ENCODE measurements at places on chromosomes 16 and 17.

DNA sequence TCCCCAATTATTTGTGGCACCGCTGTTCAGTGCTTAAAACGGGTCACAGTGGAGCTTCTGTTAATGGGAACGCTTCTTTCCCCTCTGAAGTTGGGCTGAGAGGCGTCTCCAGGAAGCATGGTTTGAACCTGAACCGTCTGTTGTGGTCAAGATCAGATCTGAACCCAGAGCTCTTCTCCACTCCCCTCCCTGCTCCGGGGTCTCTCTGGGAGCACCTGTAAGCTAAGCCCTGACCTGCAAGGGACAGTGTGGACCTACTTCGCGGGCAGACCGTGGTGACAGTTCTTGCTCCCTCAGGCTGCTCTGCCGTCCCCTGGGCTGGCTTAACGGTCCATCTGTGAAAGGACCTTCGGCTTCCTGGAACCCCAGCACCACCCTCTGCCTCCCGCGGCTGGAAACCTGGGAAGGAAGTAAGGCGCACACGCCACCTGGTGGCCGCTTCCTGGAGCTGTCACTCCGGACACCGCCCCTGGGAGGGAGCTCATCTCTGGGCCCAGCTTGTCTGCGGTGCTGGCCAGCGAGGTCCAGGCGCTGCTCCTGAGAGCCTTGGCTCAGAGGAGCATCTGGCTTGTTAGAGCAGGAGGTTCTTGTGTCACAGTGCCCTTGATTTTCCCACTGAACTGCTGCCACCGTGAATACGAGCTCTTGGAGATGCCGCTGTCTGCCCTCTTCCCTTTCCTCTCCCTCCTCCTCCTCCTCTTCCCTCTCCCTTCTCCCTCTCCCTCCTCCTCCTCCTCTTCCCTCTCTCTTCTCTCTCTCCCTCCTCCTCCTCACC, 518.5 kb upstream of the EEF2KMT start:
- peak; percentile 32 for DNase-seq

DNA sequence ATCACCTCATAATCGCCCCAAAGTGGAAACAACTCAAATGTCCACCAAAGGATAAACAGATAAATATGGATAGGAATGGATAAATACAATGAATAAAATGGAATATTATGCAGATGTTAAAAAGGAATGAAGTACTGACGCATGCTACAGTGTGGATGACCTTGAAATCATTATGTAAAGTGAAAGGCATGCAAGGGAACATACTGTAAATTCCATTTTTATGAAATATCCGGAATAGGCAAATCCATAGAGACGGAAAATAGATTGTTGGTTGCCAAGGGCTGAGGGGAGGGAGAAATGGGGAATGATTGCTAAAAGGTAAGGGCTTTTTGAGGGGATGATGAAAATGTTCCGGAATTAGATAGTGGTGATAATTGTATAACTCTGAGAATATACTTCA, 36.0 kb downstream of the STAT5B start:
- no peak for DNase-seq

DNA sequence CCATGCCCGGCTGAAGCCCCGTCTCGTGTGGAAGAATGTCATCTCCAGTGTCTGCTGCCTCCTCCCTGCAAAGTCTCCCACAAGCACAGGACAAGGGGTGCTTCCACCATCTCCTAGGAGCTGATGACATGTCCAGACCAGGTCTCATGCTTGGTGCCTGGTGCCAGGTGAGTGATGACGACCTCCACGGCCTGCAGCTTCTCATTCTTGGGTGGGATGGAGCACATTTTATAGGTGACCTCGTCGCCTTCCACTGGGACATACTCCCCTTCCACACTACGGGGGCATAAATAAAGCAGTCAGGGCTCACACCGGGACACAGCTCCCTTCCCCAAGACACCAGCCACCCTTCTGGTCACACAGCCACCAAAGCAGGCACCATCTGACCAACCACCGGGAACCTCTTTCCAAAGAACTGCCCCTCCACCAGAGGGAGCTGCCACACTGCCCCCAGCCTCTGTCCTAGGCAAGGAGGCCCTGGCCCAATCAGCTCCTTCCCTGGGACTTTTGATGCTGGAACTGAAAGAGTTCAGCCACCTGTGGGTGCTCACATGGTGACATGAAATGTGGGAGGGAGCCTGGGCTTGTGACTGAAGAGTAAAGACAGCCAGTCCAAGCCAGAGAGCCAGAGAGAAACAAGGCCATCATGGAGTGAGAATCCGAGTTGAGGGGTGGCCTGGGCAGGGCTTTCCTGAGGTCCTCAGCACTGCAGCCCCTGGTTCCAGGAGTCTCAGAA, 13.6 kb downstream of the CARHSP1 start:
- no peak for DNase-seq

- DNase-seq = no peak
These were observed 67.9 kb downstream of the BCAS3 start for GRCh38 chr17:60745544-60745943.

GRCh38 chr16:58678716-58679115, 5.9 kb downstream of the SLC38A7 start:
- DNase-seq = no peak

GRCh38 chr17:50213026-50214022, 11.9 kb upstream of the COL1A1 start:
- DNase-seq = no peak

DNA sequence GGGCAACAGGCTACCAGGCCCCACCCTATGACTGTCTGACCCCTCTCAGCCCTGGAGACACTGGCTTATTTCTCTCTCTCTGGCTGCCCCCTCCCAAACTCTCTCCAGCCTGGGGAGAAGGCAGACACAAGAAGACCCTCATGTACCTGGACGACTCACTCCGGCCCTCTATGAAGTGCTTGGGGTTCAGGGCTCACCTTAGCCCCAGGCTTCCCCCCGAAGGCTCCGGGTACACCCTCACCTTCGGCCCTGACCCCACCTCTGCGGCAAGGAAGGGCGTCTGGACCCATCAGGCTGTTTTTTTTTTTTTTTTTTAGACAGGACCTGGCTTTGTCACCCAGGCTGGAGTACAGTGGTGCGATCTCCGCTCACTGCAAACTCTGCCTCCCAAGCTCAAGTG, 906 bp upstream of the CARMIL2 start:
- no peak for DNase-seq

- no peak for DNase-seq
These were observed 10.9 kb upstream of the RAB11FIP3 start for GRCh38 chr16:414395-415169.

DNA sequence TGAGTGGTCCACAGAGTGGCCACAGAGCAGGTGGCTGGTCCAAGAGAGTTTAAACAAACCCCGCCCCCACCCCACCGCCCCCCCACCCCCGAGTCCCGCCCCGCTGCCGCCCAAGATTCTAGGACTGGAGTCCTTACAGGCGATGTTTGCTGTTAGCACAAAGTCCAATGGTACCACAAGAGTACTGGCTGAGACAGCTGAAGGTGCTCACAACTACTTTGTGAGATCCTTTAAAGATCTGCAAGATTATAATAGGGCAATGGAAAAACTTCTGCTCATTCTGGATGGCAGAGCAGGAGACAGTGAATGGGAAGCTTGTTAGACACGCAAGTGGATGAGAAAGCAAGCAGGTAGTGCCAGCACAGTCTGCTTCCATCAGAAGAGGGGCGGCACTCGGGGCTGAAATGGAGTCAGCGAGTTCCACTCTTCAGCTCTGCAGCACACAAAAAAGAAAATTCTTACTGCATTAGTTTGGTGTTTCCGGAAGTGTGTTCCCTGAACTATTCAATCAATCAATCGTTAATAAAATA, 4.7 kb upstream of the TEKT3 start:
- DNase-seq = no peak

DNA sequence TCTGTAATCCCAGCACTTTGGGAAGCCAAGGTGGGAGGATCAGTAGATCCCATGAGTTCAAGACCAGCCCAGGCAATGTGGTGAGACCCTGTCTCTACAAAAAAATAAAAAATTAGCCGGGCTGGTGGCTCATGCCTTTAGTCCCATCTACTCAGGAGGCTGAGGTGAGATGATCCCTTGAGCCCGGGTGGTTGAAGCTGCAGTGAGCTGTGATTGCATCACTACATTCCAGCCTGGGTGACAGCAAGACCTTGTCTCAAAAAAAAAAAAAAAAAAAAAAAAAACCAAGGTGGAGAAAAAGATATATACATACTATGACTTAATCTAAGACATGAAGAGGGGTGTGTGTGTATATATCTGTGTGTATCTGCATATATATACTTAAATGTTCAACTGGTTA, 26.7 kb downstream of the BBS2 start:
- DNase-seq = no peak

- no peak for DNase-seq
These were observed 5.7 kb downstream of the SLC22A31 start for GRCh38 chr16:89194340-89195311.

Data from C1 segment of cervical spinal cord (tissue), 14 donors.